ENCODE measurements at places on chromosomes 7 and 10.

- no peak for DNase-seq
Measured at GRCh38 chr10:60338786-60339185, 50.9 kb downstream of the ANK3 start.

DNA sequence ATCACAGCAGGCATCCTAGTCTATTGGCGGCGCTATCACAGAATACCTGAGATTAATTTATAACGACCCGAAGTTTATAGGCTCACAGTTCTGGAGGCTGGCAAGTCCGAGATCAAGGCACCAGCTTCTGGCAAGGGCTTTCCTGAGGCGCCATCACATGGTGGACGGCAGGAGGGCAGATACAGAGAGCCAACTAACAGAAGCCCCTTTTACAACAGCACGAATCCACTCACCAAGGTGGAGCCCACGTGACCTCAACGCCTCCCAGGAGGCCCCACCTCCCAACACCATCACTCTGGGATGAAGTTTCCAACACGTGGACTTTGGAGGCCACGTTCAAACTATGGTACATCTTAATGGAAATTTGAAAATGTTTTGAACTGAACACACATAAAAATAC is 255.3 kb downstream of the ELFN1 start:
- DNase-seq: no peak

- DNase-seq: peak; percentile 1
Measured at GRCh38 chr7:136114966-136115762, 138.0 kb upstream of the MTPN start.

DNA sequence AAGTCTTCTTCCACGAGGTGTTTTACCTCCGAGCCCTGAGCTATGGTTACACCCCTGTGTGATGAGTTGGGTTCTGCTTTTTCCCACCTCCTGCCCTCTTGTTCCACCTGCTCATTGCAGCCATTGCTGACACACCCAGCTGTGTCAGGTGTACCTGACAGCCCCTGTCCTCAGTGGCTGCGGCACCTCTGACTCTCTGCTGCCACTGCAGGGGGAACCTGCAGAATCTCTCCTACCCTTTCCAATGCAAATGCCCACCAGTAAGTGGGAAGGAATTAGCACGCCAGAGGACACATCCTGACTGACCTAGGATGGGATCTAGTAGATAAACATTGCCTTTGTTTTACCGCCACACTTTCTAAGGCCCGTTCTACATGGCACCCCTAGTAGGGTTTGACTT is 600.9 kb upstream of the MKI67 start:
- DNase-seq: no peak

DNA sequence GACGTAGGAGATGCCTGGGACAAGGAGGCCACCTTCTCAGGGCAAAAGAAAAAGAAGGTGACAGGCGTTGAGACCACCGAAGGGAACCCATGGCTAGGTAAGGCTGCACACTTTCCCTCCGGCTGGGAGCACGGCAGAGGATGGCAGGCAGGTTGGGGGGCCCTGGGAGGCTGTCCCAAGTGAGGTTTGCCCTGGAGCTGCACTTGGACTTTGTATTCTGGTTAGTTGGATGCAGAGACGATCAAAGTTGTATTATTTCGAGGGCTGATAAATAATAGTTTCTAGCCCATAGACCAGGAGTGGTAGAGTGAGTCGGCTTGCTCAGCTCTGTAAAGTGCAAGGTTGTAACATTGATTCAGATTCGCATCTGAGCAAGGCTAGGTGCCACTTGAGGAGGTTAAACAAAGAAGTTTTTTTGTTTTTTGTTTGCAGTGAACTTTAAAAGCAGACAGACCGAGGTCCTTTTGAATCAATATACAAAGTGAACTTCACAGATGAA is 608 bp downstream of the ENTPD7 start:
- no peak for DNase-seq

DNA sequence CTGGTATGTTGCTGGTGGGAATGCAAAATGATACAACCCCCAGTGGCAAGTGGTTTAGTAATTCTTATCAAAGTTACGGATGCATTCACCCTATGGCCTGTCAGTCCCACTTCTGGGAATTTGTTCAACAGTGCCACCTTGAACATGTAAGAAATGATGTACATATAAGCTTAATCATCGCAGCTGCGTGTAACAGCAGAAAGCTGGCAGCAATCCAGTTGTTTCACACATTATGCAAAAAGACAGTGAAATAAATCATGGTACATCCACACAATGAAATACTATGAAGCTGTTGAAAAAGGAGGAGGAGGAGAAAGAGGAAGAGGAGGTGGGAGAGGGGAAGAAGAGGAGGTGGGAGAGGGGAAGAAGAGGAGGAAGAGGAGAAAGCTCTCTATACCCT is 76.2 kb upstream of the MYL10 start:
- no peak for DNase-seq

DNA sequence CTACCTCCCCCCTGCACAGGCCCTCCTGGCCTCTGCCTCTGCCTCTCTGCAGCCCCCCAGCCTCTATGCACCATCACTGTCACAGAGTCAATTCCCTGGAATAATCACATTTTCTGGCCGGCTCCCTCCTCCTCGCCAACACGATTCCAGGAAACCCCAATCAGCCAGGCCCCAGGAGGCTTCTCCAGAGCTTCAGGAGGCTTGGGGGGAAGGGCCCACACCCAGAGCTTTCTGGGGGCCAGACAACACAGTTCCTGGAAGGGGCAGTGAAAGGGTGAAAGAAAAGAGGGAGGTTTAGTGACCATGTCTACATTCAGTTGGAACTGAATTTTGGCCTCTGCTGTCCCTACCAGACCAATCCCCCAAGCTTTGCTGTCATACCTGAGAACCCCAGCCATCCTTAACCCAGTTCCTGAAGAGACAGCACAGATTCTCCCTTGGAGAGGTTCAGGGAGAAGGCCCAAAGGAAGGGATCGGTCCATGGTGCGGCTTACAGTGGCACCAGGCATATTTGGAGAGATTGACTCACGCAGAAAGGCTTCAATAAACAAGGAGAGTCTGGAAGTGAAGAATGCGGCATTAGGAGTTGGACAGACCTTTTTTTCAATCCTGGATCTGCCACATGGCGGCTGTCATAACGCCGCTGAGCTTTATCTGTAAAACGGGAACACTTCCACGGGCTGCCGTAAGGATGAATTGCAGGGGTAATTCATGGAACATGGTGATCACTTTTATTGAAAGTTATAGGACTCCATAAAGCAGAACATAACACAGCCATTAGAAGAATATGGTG is 89.0 kb downstream of the NEURL1 start:
- DNase-seq: no peak

GRCh38 chr7:141157138-141157765 is 83.4 kb downstream of the TMEM178B start:
- DNase-seq: no peak

DNA sequence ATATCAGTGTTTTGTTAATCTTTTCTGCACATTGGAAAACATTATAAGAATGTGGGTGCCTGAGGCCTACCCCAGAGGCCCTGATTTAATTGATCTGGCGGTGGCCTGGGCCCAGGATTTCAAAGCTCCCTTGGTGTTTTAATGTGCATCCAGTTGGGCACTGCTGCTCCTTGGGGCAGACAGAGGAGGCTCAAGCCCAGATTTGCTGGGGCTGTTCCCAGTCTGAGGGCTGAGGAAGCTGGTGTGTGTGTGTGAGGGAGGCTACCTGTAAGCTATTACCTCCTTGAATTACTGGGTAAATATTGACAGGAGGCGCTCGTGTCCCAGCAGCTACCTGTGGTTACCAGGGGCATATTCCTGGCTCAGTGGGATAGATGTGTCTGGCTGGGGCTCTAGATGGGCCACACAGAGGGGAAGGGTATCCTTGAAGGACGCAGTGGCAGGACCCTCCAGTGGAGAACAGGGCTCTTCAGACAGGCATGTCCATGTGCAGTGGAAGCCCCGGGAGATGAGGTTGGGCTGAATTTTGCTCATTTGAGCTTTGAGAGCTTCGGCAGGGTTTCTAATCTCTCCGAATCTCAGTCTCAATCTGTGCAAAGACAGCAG is 975.4 kb upstream of the ZNF722 start:
- no peak for DNase-seq

- DNase-seq: no peak
Measured at GRCh38 chr10:63752318-63752717, 231.1 kb downstream of the REEP3 start.

GRCh38 chr7:46202379-46202778 is 281.3 kb upstream of the IGFBP3 start:
- no peak for DNase-seq

DNA sequence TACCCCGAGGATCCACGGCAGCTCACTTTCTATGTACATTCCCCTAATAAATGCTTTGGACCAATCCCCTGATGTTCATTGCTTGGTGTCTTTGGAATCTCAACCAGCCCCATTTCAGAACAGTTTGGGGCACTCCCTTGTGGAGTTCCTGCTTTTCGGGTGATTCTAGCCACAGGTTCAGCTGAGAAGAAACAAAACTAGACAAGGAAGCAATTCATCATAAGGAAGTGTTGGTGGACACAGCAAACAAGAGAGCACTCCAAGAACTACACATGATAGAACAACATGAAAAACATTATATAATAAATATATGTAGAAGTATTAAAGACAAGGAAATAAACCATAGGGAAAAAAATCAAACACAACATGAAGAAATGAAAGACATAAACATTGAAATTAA is 6.0 kb upstream of the CCDC136 start:
- no peak for DNase-seq
